ENCODE measurements at places on chromosomes 2 and 18. TPM values are rescaled to one million over a fixed set of nuclear protein-coding genes. Genes with fewer than 3 reads are reported as not detected.

SEPTIN10 gene
- polyA plus RNA-seq: 26.1 TPM

ITPRIPL1 gene
- 2.6 TPM for polyA plus RNA-seq

MCFD2 gene
- polyA plus RNA-seq: 74.8 TPM

CNGA3 gene
- polyA plus RNA-seq: not detected

CPLX4 gene
- not detected for polyA plus RNA-seq

WDR12 gene
- polyA plus RNA-seq: 8.5 TPM

COLEC11 gene
- 0.19 TPM for polyA plus RNA-seq

LAMA3 gene
- 2.6 TPM for polyA plus RNA-seq

- no peak overlapping the region for H3K27ac ChIP-seq
- H3K4me3 ChIP-seq: no peak overlapping the region
- no peaks in the 10 kb centered on the region for H3K36me3 ChIP-seq
- peak; percentile 43 for DNase-seq
Observed at GRCh38 chr18:8084160-8084559, 517.0 kb downstream of the PTPRM start.

- H3K4me1 ChIP-seq: no peaks in the 10 kb centered on the region
- H3K4me3 ChIP-seq: no peak overlapping the region
- no peaks in the 10 kb centered on the region for H3K36me3 ChIP-seq
- no peaks in the 10 kb centered on the region for H3K27me3 ChIP-seq
Observed at GRCh38 chr2:123746006-123746405, 279.1 kb upstream of the CNTNAP5 start.

DNA sequence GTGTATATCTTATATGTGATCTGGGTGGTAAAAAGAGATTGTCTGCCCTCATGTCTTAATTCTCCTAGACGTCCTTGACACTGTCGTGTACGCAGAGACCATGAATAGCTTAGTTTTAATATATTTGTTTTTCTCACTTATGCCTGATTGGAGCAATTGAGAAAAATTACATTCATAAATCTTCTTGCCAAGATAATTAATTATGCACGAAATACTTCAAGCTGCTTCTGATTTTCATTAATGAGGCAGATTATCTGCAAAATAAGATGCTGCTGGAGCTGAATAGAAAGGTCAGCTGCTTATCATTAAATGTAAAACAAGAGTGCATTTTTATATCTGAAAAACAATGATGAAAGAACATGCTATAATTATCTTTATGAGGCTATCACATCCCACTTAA is 95.9 kb downstream of the CCDC141 start:
- H3K4me1 ChIP-seq: no peaks in the 10 kb centered on the region
- no peak overlapping the region for H3K4me3 ChIP-seq
- no peaks in the 10 kb centered on the region for H3K36me3 ChIP-seq
- H3K27ac ChIP-seq: no peak overlapping the region
- no peaks in the 10 kb centered on the region for H3K27me3 ChIP-seq

DNA sequence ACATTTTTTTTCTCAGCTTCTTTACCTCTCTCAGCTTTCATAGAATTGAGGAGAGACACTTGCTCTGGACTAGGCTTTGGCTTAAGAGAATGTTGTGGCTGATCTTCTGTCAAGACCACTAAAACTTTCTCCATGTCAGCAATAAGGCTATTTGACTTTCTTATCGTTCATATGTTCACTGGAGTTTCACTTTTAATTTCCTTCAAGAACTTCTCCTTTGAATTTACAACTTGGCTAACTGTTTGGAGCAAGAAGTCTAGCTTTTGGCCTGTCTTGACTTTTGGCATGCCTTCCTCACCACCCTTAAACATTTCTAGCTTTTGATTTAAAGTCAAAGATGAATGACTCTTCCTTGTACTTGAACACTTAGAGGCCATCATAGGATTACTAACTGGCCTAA is 104.4 kb upstream of the SLC39A10 start:
- H3K27ac ChIP-seq: no peak overlapping the region
- no peak overlapping the region for H3K4me3 ChIP-seq
- no peak for DNase-seq
- H3K27me3 ChIP-seq: no peaks in the 10 kb centered on the region
- H3K36me3 ChIP-seq: no peaks in the 10 kb centered on the region

DNA sequence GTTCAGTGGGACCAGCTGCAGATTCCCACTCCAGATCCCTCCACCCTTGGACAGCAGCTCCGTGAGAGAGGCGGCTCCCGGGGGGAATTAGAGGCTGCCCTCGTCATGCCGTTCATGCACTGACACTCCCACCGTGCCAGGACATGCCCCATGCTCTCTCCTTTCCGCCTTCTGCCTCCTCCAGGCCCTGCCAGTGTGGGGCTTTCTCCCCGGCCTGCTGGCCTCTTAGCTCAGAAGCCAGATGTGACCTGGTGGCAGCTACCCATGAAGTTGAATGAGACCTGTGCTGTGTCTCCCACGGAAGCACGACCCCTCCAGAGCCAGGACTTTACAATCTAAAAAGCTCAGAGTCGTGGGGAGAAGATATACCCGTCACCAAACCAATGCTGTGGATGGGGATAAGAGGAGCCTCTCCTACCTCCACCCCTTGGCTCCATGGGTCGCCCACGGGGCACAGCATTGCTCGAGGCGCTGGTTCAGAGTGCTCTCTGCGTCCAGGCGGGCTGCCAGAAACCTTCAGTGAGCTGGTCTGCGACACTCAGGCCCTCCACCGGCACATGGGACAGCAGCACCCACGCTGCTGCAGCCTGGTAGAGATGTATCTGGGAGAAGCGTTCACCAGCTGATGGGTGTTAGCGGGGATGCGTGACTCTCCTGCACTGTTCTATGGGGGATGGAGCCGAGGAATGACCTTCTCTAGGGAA is 111.0 kb upstream of the GPC1 start:
- no peaks in the 10 kb centered on the region for H3K36me3 ChIP-seq
- no peak overlapping the region for H3K27ac ChIP-seq
- no peak overlapping the region for H3K4me3 ChIP-seq

DNA sequence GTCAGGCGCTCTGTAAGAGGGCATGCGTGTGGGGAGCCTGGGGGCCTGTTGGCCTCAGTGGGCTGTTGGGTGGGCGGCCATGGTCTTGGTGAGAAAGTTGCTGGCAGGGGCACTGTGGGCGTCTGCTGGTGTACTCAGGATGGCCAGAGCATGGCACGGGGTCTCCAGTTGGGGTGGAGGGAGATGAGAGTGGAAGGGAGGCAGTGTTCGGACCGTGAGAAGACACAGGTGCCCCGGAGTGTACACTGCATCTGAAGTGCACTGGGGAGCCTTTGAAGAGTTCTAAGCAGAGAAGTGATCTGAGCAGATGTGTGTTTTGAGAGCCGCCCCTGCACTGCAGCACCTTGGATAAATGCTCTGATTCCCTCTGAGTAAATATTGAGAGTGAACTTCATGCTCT is 150.8 kb downstream of the LDLRAD4 start:
- no peaks in the 10 kb centered on the region for H3K36me3 ChIP-seq
- no peaks in the 10 kb centered on the region for H3K27me3 ChIP-seq
- no peak overlapping the region for H3K27ac ChIP-seq
- DNase-seq: no peak

DNA sequence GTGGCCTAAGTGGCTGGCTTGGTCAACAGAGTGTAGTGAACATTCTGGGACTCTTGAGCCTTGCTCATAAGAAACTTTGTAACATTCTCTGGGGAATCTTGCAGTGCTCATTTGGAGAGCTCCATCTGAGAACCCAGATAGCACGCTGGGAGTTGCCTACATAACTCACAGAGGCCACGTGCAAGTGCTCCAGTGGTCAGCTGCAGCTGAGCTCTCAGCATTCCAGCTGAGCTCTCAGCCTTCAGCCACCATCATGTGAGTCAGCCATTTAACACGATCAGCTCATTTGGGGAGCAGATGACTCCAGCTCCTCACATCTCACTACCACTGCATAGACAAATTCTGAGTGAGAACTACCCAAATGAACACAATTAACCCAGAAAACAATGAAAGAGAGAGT is 25.5 kb upstream of the CTNNA2 start:
- no peaks in the 10 kb centered on the region for H3K4me1 ChIP-seq
- no peak overlapping the region for H3K27ac ChIP-seq
- H3K4me3 ChIP-seq: no peak overlapping the region
- no peak for DNase-seq

- H3K4me1 ChIP-seq: peaks cover 6% of the 10 kb centered on the region
- H3K4me3 ChIP-seq: no peak overlapping the region
- no peaks in the 10 kb centered on the region for H3K36me3 ChIP-seq
- no peak for DNase-seq
- H3K27ac ChIP-seq: no peak overlapping the region
Observed at GRCh38 chr2:68745006-68745405, 10.4 kb downstream of the ARHGAP25 start.

DNA sequence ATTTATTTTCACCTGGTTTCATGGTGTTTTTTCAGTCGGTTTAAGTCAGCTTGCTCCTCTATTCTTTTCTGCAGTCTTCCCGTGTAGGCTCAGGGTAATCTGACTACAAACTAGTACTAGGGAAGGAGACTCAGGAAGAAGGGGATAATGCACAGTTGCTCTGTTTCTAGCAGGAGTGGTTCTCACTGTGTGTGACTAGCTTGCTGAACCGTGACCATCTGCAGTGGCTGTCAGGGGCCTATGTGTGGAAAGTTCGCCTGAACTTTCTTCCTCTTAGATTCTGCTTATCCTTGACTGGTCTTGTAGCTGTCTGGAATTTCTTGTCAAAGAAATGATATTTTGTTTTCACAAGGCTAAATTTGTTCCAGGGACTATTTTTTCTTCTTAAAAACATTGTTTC is 46.3 kb upstream of the AQP4 start:
- H3K4me3 ChIP-seq: no peak overlapping the region
- no peak overlapping the region for H3K27ac ChIP-seq
- H3K4me1 ChIP-seq: no peaks in the 10 kb centered on the region
- no peaks in the 10 kb centered on the region for H3K36me3 ChIP-seq
- DNase-seq: no peak

DNA sequence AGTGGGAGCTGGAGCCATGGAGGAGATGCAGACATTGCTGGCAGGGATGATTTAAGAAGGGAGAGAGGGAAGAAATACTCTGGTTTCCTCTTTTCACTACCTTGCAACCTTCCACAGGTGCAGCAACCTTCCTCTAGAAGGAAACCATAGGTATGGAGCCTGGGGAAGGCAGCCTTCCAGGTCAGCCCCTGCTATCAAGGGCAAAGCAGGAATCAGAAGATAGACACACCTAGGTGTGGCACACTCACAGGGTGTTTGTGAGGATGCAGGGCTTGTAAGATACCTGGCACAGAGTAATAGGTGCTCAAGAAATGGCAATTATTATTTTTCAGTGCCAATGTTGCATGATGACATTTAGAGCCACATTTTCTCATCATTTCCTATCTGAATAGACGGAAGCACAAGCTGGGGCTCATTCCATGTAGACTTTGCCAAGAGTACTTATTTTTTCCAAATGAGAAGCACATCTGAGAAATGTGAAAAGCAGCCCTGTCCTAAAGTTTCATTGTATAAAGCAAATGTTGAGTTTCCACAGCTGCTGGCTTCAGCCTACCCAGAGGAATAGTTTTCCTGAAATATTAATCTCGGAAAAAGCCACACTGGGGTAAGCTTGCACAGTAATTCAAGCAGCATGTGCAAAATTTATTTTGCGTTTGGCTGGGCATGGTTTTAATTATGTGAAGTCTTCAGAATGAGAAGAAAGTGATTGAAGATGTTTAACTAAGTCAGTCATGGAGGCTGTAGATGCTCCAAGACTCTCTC is 20.6 kb downstream of the EVA1A start:
- no peak for DNase-seq
- H3K4me3 ChIP-seq: no peak overlapping the region
- no peaks in the 10 kb centered on the region for H3K4me1 ChIP-seq
- H3K27ac ChIP-seq: no peak overlapping the region

DNA sequence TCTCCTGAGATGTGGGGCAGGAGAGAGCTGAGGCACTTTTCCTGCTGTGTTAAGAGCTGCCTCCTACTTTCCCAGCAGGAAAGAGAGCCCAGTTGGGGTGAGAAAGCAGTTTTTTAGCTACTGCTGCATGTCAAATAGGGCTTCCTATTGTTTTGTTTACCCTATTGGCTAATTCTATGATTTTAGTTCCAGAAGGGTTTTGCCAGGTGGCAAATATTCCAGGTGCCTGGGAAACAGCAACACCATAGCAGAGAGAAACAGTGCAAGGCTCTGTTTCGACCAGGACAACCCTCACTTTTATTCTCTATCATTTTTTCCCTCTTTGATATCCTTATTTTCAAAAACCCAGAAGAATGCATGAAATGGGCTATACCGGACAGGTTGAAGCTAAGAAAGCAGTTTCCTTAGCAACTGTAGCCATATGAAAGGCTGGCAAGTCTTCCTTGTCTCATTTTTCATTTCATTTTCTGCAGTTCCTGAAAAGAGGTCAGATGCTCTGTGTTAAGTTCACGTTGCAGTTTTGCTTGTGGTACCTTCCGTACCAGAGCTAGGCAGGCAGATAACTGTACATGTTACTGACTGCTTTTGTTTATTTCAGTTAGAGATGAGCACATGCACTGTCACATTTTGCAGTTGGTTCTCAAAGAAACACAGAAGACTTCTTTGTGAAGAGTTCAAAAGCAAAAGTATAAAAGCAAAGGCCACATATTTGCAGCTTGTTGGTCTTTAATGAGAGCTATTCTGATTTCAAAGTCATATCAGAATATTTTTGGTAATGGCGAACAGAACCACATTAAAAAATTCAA is 84.8 kb downstream of the AQP4 start:
- no peak overlapping the region for H3K27ac ChIP-seq
- H3K4me1 ChIP-seq: no peaks in the 10 kb centered on the region
- H3K36me3 ChIP-seq: no peaks in the 10 kb centered on the region
- no peak for DNase-seq
- H3K27me3 ChIP-seq: no peaks in the 10 kb centered on the region

DNA sequence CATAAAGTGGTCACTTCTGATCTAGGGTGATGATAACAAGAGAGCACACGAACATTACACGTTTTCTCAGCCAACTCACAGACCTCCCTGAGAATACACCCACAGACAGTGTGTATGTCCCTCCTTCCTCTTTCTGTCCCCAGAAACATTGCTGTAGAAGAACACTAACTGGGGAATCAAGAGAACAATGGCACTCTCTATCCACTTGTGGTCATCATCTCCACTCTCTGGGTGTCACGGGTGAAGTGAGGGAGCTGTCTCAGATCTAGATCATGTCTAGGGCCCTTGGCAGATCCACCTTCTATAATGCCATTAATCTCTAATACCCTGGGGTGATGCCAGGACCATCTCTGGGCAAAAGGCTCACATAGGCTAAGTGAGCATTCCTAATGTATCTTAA is 97.9 kb downstream of the DNER start:
- H3K4me1 ChIP-seq: no peaks in the 10 kb centered on the region
- no peaks in the 10 kb centered on the region for H3K36me3 ChIP-seq
- no peak overlapping the region for H3K27ac ChIP-seq
- no peak overlapping the region for H3K4me3 ChIP-seq
- H3K27me3 ChIP-seq: no peaks in the 10 kb centered on the region

DNA sequence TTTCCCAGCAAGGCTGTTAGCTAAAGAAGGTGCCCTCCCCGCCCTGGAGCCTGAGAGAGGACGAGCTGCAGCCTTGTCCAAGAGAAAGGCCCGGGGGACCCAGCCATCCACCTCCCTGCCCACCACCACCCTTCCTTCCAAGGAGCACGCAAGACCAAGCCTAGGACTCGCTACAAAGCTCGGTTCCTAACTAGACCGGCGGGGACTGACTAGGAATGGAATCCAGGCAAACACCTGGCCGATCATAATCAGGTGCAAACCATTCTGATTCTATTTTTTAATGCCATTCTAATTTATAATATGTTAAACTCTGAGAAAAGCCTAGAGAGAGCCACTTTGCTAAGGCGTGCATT is 19.7 kb upstream of the TUBB6 start:
- H3K4me1 ChIP-seq: no peaks in the 10 kb centered on the region
- no peak for DNase-seq
- no peaks in the 10 kb centered on the region for H3K27me3 ChIP-seq

GRCh38 chr18:23646282-23646681 is 16.4 kb downstream of the ANKRD29 start:
- no peak overlapping the region for H3K27ac ChIP-seq
- H3K4me3 ChIP-seq: no peak overlapping the region
- no peak for DNase-seq

Data from endothelial cell of umbilical vein (primary cell).